ENCODE measurements at places on chromosomes 2 and 18. TPM values are rescaled to one million over a fixed set of nuclear protein-coding genes. Genes with fewer than 3 reads are reported as not detected.

RDH14 gene
- total RNA-seq, result 14.9 TPM

DTNA gene
- total RNA-seq, result 30.5 TPM

ATP8B1 gene
- total RNA-seq, result 106 TPM

DNA sequence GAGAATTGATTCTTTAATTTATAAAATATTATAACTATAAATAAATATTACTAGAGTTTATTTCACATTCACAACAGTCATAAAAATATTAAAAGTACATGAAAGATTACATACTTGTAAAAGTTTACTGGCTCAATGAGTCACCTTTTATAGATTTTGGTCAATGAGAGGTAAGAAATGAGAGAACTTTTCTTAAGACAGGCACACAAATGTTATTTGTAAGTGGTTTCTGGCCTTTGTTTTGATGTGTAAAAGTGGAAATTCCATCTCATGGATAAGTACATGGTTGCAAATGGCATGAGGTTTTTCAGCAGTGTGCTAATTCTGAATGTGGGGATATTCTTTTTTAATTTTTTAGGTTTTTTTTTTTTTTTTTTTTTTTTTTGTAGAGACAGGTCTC lies 63.8 kb downstream of the TTC27 start:
- no peak overlapping the region for H3K4me3 ChIP-seq
- no peaks in the 10 kb centered on the region for H3K4me1 ChIP-seq
- no peaks in the 10 kb centered on the region for H3K27me3 ChIP-seq
- DNase-seq, result no peak

DNA sequence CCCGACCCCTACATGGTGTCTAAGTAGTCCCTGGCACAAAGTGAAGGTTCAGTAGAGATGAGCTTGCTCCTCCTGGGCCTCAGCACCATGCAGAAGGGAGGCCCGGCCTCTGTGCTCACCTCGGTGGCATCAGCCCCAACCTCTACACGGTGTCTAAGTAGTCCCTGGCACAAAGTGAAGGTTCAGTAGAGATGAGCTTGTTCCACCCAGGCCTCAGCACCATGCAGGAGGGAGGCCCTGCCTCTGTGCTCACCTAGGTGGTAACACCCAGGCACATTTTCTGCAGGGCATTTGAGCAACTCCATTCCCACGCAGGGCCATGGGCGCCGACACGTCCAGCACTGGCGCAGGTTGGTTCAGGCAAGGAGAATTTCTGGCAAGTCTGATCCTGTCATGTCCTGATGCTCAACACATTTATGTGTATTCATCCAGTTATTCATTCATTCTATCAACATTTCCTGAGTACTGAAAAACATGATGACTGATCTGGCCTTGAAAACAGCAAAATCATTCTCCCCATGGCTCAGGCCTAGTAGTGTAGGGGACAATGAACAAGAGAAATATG lies 408.2 kb upstream of the MYT1L start:
- no peaks in the 10 kb centered on the region for H3K36me3 ChIP-seq
- no peaks in the 10 kb centered on the region for H3K27me3 ChIP-seq
- no peak overlapping the region for H3K4me3 ChIP-seq
- no peak overlapping the region for H3K27ac ChIP-seq
- no peaks in the 10 kb centered on the region for H3K4me1 ChIP-seq

DNA sequence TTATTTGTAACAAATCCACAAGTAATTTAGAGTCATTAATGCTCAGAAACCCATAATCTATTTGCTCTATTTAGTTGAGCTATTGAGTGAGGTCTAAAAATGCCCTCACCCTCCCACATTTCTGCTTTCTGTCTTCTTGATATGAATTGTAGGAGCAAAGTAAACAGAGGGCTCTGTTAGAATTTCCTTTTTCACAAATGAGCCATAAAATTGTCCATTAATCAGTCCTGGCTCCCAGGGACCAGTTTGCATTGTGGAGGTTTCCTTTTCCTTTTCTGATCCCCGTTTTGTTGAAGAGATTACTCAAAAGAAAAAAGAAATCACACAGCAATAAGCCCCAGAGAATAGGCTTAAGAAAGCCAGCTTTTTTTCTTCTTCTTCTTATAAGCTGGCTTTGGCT lies 476.7 kb downstream of the EPHA4 start:
- no peak overlapping the region for H3K27ac ChIP-seq
- no peaks in the 10 kb centered on the region for H3K27me3 ChIP-seq
- H3K4me1 ChIP-seq, result no peaks in the 10 kb centered on the region
- no peak overlapping the region for H3K4me3 ChIP-seq

GRCh38 chr2:21198637-21199036 lies 74.9 kb downstream of the TDRD15 start:
- H3K4me1 ChIP-seq, result no peaks in the 10 kb centered on the region
- no peak for DNase-seq
- H3K27ac ChIP-seq, result no peak overlapping the region
- no peak overlapping the region for H3K4me3 ChIP-seq
- H3K36me3 ChIP-seq, result no peaks in the 10 kb centered on the region

DNA sequence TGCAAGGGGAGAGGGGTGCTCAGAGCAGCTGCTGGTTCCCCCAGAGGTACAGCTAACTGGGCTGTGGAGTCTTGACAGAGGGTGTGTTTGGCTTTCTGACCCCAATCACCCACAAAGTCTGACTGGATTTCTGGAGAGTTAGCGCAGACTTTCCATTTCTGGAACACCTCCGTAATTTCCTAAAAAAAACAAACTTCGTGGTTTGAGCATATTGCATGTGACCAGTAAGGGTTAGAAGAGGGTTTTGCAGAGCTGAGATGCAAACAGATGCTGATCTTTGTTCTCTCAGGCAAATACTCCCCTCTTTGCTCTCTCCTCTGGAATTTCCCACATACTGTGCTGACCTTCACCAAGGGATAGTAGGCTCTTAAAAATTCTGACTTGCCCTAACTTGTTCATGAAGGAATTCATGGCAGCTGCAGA lies 44.5 kb upstream of the TMEM247 start:
- no peaks in the 10 kb centered on the region for H3K36me3 ChIP-seq
- H3K4me1 ChIP-seq, result no peaks in the 10 kb centered on the region
- no peaks in the 10 kb centered on the region for H3K27me3 ChIP-seq
- DNase-seq, result no peak
- no peak overlapping the region for H3K27ac ChIP-seq

DNA sequence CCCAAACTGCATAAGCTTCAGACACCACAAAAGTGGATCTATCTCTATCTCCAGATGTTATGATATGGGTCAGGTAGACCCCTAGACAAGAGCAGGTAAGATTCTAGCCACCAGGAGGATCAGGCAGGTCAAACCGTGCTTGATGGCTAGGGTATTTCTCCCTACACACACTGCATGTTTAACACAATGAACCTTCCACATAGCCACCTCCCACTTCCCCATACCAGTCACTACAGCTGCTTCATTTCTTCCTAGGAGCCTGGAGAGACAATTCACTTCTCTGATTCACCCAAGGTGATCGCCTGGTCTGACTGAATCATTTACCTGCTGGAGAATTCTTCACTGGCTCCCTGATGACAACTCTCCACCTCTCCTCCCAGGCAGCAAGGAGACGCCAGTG lies 66.0 kb upstream of the MYCN start:
- no peaks in the 10 kb centered on the region for H3K27me3 ChIP-seq
- H3K36me3 ChIP-seq, result no peaks in the 10 kb centered on the region
- no peak overlapping the region for H3K27ac ChIP-seq
- H3K4me3 ChIP-seq, result no peak overlapping the region
- no peak for DNase-seq
